ENCODE measurements at places on chromosomes 16 and 17.
A peak's percentile ranks its signal among the peaks of the same experiment; 100 is the strongest.

- no peak for DNase-seq
These were observed 9.2 kb upstream of the SNN start for GRCh38 chr16:11658896-11659708.

- no peak for DNase-seq
These were observed 34.1 kb upstream of the ADORA2B start for GRCh38 chr17:15910791-15911190.

DNA sequence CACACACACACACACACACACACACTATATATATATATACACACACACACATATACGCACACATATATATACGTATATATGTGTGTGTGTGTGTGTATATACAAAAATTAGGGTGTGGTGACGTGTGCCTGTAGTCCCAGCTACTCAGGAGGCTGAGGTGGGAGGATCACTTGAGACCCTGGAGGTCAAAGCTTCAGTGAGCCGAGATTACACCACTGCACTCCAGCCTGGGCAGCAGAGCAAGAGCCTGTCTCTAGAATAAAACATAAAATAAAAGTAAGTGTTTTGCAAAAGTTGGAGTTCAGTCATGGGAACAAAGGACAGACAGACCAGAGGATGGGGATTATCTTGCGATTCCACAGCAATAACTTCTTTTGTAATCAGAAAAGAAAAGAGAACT, 10.8 kb downstream of the NUPR1 start:
- no peak for DNase-seq

GRCh38 chr16:14002416-14002990, 68.6 kb upstream of the MRTFB start:
- DNase-seq, result no peak

- no peak for DNase-seq
These were observed 1144.4 kb upstream of the GOT2 start for GRCh38 chr16:59878479-59878878.

DNA sequence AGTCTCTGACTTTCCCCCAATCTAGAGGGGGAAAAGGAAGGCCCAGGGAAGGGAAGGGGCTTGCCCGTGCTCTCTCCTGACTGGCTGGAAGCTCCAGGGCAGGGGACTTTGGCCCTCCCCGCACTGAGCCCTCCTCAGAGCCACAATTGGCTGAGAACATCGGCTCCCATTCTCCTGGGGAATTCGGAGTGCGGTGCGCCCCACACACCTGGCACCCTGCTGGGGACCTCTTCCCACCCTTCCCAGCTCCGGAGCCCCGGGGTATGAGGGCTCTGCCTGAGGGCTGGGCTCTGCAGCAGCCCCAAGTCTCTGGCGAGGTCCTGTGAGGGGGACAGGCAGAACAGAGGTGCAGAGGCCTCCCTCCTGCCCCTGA, 36.0 kb downstream of the PIMREG start:
- no peak for DNase-seq

GRCh38 chr16:56477096-56477878, 25.9 kb downstream of the OGFOD1 start:
- DNase-seq, result peak; percentile 92

DNA sequence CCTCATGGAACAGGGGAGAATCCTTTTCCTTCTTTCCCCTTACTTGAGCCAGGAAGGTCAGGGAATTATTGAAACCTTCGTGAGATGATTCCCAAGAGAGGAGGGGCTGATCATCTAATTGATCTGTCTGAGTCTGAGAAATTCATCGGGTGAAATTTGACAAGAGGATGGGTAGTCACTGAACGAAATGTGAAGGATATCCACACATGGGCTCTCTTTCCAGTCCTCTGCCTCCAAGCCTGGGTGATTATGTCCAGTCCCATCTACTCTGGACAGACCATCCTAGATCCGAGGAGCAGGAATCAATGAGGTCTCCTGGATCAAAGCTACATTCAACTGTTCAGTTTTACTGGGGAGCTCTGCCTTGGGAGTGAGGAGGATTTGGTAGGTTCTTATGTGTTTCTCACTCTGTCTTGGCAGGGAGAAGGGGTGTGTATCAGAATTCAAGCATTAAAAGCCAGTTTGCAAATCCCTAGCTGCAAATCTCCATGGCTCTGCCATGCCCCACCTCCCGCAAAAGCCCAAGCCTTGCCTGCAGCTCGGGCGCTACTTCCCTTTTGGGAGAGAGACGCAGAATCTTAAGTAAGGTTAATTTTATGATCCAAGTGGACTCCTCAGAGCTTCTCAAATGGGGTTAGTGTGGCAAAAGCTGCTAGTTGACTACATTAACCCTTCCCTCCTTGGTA, 47.1 kb upstream of the TEKT3 start:
- no peak for DNase-seq

GRCh38 chr16:84531671-84532111, 27.2 kb upstream of the MEAK7 start:
- DNase-seq, result no peak

DNA sequence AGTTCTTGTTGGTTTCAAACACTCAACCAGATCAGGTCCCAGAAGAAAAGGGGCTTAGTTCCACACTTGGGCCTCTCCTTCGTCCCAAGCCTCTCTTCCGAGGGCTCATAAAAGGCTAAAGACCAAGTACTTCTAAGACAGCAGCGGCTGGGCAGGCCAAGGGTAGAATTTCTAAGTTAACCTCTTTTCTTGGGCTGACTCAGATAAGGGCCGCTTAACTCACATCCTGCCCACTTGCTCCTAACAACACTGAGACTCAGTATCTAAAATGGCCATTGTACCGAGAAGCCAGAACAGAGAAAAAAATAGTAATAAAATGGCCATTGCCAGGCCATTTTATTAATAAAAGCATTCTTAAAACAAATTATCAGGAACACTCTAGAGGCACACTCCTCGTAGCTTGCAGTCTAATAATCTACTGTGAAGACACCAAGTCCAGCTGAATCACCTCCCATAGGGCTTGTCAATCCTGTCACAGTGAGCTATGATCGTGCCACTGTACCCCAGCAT, 42.1 kb downstream of the RANBP10 start:
- no peak for DNase-seq

GRCh38 chr17:62994931-62995330, 28.9 kb downstream of the TANC2 start:
- DNase-seq, result no peak

- DNase-seq, result peak; percentile 65
These were observed 3.9 kb downstream of the CDH11 start for GRCh38 chr16:65117811-65118448.

DNA sequence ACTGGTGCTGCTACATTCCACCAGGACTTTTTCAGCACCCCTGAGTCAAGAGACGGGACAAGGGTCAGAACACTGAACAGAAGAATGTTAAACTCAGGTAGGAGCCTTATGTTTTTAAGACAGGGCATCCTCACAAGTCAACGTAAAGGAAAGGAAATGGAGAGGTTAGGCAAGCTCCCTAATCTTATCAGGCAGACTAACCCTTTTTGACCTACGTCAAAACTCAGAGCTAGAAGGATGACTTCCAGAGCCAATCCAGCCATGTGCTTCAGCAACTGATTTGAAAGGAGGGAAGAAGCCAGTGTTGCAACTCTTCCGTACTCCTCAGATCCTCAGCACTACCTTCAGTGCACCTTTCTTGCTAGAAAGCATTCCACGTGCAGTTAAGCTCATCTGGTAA, 46.8 kb downstream of the REXO5 start:
- no peak for DNase-seq

DNA sequence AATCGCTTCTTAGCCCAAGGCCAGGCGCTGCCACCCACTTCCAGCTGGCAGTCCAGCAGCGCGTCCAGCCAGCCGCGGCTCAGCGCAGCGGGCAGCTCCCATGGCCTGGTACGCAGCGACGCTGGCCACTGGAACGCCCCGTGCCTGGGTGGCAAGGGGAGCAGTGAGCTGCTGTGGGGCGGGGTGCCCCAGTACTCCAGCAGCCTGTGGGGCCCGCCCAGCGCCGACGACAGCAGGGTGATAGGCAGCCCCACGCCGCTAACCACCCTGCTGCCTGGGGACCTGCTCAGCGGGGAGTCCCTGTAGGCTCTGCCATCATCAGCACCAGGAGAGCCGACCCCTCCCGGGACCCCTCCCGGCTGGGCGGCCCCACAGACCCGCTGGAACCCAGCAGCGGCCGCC, 24.0 kb downstream of the TMC6 start:
- no peak for DNase-seq

DNA sequence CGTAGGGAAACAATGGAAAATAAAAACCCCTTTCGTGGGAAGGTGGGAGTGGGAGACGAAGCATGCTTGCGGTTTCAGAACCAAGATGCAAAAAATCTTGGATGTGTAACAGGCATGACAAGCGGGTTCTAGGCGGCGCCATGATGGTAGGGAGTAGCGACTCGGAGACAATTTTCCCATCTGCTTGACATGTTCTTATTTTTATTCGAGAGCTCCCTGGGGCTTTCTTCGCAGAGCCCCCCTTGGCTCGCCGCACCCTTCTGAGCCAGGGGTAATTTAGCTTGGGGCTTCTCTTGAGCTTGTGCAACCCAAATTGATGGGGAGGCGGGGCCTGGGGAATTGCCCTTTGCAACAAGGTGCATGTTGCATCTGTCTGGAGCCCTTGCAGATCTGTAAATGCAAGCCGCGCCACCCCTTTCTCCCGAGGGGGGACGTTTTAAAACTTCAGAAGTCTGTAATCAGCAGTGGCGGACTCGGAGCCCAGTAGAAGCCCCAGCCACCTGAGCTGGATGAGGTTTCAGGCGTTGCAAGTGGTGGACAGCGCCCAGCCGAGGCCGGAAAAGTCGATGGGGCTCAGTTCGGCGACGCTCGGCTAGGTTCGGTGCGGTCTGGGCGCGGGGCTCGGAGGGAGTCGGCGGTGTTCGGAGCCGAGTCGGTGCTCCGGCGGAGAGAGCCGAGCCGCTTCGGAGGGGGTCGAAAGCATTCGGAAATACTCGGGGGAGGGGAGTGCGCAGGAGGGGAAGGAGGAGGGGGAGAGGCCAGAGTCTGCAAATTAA, 2.9 kb downstream of the GNAO1 start:
- peak; percentile 80 for DNase-seq

DNA sequence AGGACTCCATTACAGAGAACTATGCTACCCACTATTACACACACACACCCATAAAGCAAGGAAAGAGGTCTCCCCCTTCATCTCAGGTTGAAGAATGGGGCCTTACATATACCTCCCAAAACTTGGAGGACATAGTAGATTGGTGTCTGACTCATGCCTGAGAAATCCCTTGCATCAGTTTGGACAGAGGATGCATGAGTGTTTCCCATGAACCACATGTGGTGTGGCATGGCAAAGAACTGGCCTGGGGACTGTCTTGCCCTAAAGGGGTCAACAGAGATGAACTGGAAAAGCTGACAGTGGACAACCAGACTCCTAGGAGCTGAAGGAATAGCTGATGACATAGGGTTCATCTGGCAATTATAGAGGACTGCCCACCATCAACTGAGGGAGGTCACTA, 54.0 kb downstream of the DYNLRB2 start:
- DNase-seq, result peak; percentile 31

DNA sequence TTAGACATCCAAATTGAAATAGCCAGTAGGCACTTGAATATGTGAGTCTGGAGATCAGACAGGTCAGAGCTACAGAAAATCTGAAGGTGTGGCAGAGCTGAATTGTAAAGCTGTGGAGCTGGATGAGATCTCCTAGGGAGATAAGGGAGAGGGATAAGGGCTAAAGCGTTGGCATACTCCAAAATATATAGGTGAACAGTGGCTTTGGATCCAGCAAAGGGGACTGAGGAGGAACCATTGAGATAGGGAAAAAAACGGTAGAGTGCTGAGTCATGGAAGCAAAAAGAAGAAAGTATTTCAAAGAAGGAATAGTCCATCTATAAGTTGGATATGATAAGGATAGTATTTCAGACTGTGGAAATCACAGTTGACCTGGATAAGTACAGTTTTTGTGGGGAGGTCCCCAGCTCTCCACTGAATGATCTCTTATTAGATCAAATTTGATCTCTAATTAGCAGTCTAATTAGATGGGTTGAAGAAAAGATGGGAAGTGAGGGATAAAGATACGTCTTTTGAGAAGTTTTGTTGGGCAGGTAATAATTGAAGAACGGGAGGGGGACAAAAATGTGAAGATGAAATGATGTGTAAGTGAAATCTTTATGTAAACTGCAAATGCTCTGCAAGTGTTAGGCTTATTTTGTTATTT, 587 bp upstream of the DBF4B start:
- no peak for DNase-seq

GRCh38 chr16:78092758-78093157, 6.7 kb upstream of the WWOX start:
- DNase-seq, result no peak

GRCh38 chr16:46787909-46788308, 39.8 kb upstream of the MYLK3 start:
- DNase-seq, result no peak

DNA sequence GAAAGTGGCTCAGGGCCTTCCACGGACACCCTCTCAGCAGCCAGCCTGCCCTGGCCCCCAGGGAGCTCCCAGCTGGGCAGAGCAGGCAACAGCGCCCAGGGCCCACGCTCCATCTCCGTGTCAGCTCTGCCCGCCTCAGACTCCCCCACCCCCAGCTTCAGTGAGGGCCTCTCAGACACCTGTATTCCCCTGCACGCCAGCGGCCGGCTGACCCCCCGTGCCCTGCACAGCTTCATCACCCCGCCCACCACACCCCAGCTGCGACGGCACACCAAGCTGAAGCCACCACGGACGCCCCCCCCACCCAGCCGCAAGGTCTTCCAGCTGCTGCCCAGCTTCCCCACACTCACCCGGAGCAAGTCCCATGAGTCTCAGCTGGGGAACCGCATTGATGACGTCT, 48.3 kb upstream of the LGALS9 start:
- DNase-seq, result no peak

- peak; percentile 49 for DNase-seq
These were observed 117.3 kb downstream of the ADCY9 start for GRCh38 chr16:3998793-3999478.

DNA sequence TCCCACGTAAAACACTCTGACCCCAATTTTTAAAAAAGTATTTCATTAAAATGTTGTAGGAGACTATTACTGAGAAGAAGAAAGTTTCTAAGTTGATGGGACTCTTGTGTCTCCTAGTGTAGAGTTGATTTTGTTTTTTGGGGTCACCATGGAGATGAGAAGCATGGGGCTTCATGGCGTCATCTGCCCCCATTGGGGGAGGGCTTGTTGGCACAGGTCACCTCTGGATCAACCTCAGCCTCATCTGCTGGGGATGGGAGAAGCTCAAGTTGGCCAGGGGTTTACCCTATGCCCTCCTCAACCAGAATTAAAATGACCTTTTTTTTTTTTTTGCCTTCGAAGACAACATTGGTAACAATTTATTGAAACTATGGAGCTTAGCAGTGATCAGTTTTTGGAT, 28.3 kb downstream of the MSI2 start:
- DNase-seq, result no peak

GRCh38 chr16:23051587-23051986, 97.7 kb downstream of the USP31 start:
- DNase-seq, result no peak

GRCh38 chr16:69917739-69918138, 33.4 kb upstream of the CLEC18A start:
- peak; percentile 89 for DNase-seq

DNA sequence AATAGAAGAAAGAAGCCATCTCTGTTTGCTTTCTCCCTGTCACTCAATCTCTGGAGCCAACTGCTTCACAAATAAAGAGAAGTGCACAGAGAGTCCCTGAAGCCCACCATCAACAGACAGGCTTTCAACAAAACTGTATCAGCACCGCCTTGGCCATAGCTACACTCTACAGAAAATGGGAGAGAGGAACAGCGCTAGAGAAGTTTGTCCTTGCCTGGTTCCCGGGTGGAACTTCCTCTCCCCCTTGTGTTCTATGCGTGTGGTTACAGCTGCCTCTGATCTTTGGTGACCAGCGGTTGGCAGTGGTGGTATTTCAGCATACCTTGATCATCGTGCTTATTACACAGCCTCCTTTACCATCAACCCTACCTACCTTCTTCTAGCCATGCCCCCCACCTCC, 91.4 kb upstream of the CCL2 start:
- DNase-seq, result peak; percentile 51

GRCh38 chr16:2490190-2491105, 15.5 kb downstream of the TBC1D24 start:
- DNase-seq, result no peak

All from AG08395 (cell line).